Mesendoderm (in vitro differentiated cells): ENCODE measurements at places on chromosomes 4 and X.

DNA sequence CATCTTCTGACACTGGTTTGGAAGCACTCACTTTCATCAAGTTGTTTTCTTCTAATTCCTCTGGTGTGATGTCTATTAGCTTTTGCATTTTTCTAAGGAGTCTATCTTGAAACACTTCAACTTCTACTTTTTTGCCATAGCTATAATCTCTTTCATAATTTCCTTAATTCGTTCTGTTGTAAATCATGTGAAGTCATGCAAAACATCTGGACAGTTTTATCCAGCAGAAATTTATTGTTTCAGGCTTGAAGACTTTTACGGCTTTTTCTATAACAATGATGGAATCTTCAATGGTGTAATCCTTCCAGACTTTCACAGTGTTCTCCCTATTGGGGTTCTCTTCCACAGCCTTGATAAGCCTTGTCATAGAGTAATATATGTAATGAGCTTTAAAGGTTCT lies 74.9 kb upstream of the PABPC4L start:
- H3K36me3 ChIP-seq: no peaks in the 10 kb centered on the region
- H3K4me1 ChIP-seq: no peaks in the 10 kb centered on the region
- no peaks in the 10 kb centered on the region for H3K27me3 ChIP-seq

DNA sequence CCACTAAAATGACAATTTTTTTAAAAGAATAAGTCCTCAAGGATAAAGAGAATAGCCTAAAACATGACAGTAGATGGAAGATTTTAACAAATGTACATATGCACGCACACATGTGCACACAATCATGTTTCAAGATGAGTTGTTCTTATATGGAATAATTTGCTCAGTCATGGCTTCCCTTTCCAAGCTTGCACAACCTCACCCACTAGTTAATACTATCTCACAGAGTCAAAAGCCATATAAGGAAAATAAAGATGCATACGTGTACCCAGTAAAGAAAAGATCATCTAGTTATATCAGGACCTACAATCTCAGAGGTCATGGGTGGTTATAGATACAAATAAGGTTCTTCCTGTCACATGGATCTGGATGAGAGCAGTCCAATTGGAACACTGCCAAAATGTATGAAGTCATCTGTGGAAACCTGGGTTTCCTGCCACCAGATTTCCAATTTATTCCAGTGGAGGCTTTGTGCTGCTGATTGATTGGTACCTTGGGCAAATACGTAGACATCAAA lies 56.1 kb downstream of the FAM13A start:
- H3K27ac ChIP-seq: no peak overlapping the region
- no peaks in the 10 kb centered on the region for H3K27me3 ChIP-seq
- H3K4me1 ChIP-seq: no peaks in the 10 kb centered on the region
- H3K36me3 ChIP-seq: no peaks in the 10 kb centered on the region
- H3K4me3 ChIP-seq: no peak overlapping the region

- no peaks in the 10 kb centered on the region for H3K27me3 ChIP-seq
- DNase-seq: peak; percentile 37
- no peak overlapping the region for H3K27ac ChIP-seq
- H3K4me1 ChIP-seq: no peaks in the 10 kb centered on the region
These were observed 262.7 kb downstream of the PDHA2 start for GRCh38 chr4:96102541-96103026.

DNA sequence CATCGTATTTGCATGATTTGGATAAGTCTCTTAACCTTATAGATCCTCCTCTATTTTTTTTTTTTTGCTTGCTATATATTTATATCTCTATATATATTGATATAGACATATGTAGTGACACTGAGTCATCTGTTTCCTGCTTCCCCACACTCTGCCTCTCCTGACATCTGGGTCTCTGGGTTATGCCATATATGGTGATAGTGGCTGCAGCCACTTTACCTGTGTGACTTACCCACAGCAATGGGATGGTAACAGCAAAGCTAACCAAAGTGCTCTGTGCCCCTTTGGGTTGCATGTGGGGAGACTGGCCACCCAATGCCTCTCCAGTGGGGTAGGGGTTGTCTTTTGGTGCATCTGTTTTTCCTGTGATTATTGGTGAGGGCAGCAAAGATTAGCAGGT lies 14.5 kb downstream of the CMC4 start:
- H3K4me3 ChIP-seq: no peak overlapping the region
- no peak for DNase-seq
- no peak overlapping the region for H3K27ac ChIP-seq
- H3K4me1 ChIP-seq: no peaks in the 10 kb centered on the region
- H3K36me3 ChIP-seq: no peaks in the 10 kb centered on the region
- no peaks in the 10 kb centered on the region for H3K27me3 ChIP-seq

DNA sequence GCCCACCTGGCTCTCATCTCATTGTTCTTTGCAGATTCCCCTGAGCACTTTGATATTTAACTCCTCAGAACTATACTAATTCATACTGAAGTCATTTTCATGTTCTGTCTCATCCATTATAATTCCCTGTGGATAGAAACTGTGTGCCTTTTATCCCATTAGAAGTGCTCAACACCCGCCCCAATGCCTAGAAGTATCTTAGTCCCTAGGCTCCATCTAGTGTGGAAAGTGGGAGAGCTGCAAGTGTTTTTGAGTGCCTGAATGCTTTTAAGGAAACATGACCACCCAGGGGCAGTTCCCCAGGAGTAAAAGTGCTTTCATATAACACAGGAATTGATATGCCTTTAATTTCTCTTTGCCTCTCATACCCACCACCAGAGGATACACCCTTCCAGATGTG lies 117.0 kb downstream of the CHRDL1 start:
- DNase-seq: peak; percentile 43
- H3K36me3 ChIP-seq: no peaks in the 10 kb centered on the region
- H3K4me3 ChIP-seq: no peak overlapping the region
- H3K27ac ChIP-seq: no peak overlapping the region
- H3K4me1 ChIP-seq: no peaks in the 10 kb centered on the region
- no peaks in the 10 kb centered on the region for H3K27me3 ChIP-seq

DNA sequence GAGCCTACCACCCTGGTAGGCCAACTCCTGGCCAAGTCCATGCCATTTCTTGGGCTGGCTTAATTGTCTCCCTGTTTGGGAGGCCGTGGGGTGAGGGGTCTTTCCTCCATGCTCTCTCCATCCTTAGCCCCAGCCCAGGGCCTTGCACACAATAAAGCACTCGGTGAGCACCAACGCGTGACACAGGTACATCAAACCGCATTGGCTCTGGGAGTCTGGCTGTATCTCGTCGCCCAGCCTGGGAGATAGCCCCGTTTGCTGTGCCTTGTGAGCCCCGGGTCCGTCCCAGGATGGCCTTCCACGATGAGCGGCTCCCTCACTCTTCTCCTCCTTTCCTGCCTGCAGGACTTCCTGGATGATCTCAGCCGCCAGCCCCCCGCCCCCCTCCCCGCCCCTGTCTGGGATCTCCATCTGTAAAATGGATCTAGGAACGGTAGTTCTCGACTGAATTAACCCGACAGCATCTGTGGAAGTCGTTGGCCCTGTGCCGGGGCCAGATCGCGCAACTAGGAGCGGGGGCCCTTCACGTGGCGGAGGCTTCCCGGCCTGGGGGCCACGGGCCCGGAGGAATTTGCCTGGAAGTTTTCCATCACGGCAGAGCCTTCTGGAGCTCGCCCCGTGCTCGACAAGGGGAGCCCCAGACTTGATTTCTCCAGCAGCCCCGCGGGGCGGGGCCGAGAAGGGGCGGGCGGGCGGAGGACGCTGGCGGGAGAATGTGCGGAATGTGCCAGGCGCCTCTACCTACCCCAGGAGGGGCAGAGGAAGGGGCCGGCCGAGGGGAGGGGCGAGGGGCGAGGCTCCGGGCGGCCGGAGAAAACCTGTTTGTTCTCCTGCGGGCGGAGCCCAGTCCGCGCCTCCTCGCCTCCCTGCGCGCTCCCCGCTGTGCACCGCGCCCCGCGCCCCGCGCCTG lies at the start of gene ZNF185:
Gene ZNF185, plus strand, starts transcription at position 846 of the 910 bp plus-strand sequence. CDS start 16,423 bp downstream, outside the sequence.
- no peaks in the 10 kb centered on the region for H3K36me3 ChIP-seq
- H3K4me3 ChIP-seq: no peak within 1 kb of the TSS
- peaks cover 3% of the 10 kb centered on the region for H3K4me1 ChIP-seq
- peak within 1 kb of the TSS; percentile 79 for H3K27ac ChIP-seq
- no peaks in the 10 kb centered on the region for H3K27me3 ChIP-seq

DNA sequence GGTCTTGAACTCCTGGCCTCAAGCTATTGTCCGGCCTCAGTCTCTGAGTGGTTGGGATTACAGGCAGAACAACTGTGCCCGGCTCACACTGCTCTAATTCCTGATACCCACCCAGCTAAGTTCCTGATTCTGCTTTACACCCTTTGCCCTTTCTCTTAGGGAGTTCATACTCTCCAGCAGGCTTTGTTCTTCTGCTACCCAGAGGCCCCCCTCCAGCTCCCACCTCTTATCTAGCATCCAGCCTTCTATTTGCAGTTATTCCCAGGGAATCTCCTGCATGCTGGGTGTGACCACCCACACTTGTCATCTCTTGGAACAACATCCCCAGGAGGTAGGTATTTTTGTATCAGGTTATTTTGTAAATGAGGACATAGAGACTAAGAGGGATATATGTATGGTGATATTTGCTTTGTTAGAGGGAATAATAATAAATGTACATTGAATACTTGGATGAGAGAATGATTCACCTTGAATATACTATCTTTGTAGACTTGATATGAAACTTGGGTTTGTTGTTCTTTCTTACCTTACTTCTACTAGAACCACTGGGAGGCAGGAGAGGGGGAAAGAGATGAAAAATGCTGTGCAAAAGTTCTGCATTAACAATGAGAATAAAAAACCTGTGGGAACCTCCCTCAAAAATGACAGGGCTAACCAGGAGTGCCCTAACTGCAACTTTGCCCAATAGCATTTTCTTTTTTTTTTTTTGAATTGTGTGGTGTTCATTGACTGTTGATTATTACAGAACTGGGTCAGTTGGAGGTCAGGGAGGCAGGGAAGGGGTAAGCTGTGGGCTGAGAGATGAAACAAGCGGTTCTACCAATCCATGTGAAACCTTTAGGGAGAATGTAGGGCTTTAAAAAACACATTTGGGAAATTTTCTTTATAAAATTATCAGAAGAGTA lies 157.4 kb downstream of the SPRY1 start:
- no peaks in the 10 kb centered on the region for H3K36me3 ChIP-seq
- no peaks in the 10 kb centered on the region for H3K4me1 ChIP-seq
- H3K4me3 ChIP-seq: no peak overlapping the region
- H3K27me3 ChIP-seq: no peaks in the 10 kb centered on the region
- H3K27ac ChIP-seq: peak overlapping the region; percentile 9

- no peak overlapping the region for H3K4me3 ChIP-seq
- H3K36me3 ChIP-seq: no peaks in the 10 kb centered on the region
- no peak for DNase-seq
- H3K27me3 ChIP-seq: no peaks in the 10 kb centered on the region
- no peaks in the 10 kb centered on the region for H3K4me1 ChIP-seq
- no peak overlapping the region for H3K27ac ChIP-seq
These were observed 133.4 kb upstream of the NAP1L5 start for GRCh38 chr4:88831031-88831430.
